ENCODE measurements at places on chromosomes 6 and 20. TPM values are rescaled to one million over a fixed set of nuclear protein-coding genes. Genes with fewer than 3 reads are reported as not detected.

DNA sequence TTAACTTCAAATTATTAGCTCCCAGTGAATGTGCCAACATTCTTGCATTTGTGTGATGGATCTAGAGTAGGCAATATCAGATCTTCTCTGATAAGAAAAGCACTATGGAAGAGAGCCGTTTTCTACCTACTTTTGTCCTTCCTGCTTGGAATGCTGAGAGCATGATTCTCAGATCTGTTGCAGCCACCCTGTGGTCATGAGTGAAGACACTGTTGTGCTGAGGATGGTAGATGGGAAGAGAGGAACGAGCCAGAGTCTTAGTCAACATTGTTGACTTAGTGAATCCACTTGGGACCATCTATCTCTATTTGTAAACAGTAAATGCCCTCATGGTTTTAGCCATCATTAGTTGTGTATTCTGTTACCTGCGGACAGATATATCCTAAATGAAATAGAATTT is 202.6 kb downstream of the CD109 start:
- no peak for DNase-seq

SLC16A10 gene
- total RNA-seq = 1.7 TPM

- no peak for DNase-seq
Measured at GRCh38 chr6:161137320-161137719, 136.5 kb downstream of the AGPAT4 start.

OR12D3 gene
- not detected for total RNA-seq

CNKSR3 gene
- 3.4 TPM for total RNA-seq

DEFB124 gene
- not detected for total RNA-seq

- DNase-seq = no peak
Measured at GRCh38 chr6:142118925-142119324, 13.8 kb upstream of the GJE1 start.

GRCh38 chr20:38072898-38073297 is 39.4 kb downstream of the RPRD1B start:
- DNase-seq = no peak

- DNase-seq = peak; percentile 62
Measured at GRCh38 chr6:80541181-80541580, 434.7 kb downstream of the BCKDHB start.

DNA sequence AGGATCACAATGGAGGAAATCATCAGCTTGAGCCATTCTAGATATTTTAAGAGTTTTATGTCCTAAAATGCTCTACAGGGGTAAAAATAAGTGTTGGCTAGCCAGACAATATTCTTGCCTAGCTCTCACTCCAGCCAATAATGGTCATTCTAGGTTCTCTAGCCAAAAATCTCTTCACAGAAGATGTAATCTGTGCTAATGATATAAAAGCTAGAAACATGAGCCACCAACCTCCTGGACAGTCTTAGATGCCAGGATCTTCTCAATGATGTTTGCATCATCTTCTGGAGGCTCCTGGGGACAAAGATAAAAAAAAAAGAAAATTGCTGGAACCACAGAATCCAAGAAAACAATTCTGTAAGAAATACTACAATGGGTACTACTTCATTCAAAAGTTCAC is 119.1 kb downstream of the CHD6 start:
- DNase-seq = no peak

GRCh38 chr6:169989594-169989993 is 238.2 kb downstream of the ERMARD start:
- no peak for DNase-seq

GRCh38 chr20:14343491-14344065 is 6.2 kb upstream of the FLRT3 start:
- DNase-seq = no peak

Measured in PC-9 (cell line).